ENCODE measurements at places on chromosomes 7 and 10.

- DNase-seq = peak; percentile 4
Measured at GRCh38 chr10:37856881-37857286, 526 bp downstream of the ZNF248 start.

GRCh38 chr10:120555842-120556532 lies 99.0 kb downstream of the PLPP4 start:
- no peak for DNase-seq

GRCh38 chr7:154332811-154333580 lies 280.8 kb downstream of the DPP6 start:
- DNase-seq = no peak

GRCh38 chr10:102670065-102670670 lies 25.9 kb downstream of the TRIM8 start:
- no peak for DNase-seq

DNA sequence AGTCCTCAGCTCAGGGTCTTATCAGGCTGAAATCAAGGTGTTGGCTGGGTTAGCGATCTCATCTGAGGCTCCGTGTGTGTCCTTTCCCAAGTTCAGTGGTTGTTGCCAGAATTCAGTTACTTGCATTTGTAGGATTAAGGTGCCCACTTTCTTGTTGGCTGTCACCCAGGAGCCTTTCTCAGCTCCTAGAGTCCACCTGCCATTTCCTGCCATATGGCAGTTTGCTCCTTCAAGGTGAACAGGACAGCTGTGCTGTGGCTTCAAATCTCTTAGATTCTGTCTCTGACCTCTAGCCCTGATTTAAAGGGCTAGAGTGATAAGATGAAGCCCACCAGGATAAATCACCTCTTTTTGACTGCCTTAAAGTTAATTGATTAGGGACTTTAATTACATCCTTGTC lies 1.0 kb upstream of the HIF1AN start:
- DNase-seq = no peak

GRCh38 chr10:130843051-130843653 lies 468.4 kb downstream of the TCERG1L start:
- DNase-seq = no peak

DNA sequence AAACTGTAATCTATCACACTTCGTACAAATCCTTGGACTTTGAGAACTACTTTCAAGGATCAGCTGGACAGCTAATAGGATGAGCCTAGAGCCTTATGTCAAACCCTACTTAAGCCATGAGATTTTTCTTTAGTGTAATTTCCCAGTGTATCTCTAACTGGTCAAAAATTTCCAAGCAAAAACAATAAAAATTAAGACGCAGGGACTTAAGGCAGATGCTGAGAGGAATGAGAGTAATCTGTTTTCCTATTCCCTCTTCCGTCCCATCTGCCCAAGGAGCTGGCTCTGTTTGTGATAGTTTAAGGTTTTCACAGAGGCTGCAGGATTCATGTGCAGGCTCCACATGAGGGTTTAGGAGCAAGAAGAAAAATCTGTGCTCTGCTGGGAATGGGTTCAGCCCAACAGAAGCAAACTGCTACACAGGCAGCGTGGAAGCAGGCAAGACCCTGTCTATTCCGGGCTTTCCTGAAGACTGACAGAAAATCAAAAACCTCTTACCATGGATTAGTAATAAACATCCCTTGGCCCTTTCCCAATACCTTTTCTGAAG lies 62.2 kb downstream of the ARMH3 start:
- no peak for DNase-seq

- no peak for DNase-seq
Measured at GRCh38 chr10:117457071-117457810, 82.0 kb upstream of the PDZD8 start.

DNA sequence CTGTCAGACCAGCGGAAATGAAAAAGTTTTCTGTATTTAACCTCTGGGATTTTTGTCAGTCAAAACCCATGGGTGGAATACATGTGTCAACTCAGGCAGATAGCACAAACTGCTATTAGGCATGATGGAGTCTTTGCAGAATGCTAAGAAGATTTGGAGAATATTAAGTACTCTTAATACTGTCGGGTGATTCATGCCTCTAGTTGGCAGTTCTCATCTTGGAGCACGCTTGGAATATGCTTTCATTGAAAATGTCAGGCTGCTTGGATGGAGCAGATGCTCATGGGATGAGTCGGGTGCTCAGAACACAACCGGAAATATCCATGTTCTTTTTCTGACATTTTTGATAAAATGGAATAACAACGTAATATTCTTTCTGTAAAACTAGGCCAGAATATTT lies 27.6 kb upstream of the PRKG1 start:
- no peak for DNase-seq

GRCh38 chr7:91537260-91538152 lies 273.3 kb downstream of the FZD1 start:
- DNase-seq = no peak

- no peak for DNase-seq
Measured at GRCh38 chr10:27192284-27192683, 37.1 kb downstream of the MASTL start.

Data from activated T-cell treated with anti-CD3 and anti-CD28 coated beads for 1 hour (primary cell).